NCI-H524 treated with DMSO at 0.1 percent for 48 hours (cell line): ENCODE measurements at places on chromosomes 13 and 19.
A peak's percentile ranks its signal among the peaks of the same experiment; 100 is the strongest.

DNA sequence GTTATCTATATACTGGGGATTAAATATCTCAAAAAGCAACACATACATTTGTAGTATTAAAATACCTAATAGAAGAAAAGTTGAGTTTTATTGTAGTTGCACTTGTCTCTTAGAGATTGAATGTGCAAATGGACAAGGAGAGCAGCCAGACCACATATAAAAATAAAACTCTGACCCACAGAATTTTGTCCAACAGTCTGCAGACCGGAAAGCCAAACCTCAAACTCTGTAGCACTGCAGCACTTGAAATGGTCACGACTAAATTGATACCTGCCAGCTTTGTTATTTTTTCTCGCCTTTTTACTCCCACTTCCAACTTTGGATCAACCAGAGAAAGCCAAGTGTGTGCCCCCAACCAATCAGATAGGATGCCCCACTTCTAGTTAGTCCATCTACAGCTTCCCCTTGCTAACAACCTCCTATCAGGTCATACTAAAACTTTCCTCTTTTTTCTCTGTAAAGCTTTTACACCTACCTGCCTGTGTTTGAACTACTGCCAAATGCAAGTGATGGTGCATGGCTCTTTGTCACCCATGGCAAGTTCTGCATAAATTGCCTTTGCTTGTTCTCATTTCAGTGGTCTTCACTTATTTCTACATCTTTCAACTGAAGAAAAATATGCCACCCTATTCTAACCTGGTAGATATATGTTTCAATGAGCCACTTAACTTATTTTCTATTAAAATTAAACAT lies 1250.7 kb upstream of the SPRY2 start:
- DNase-seq, result no peak

- no peak for DNase-seq
Observed at GRCh38 chr19:48540110-48540509, 11.9 kb upstream of the SULT2B1 start.

GRCh38 chr13:114062754-114063153 lies 69.7 kb downstream of the RASA3 start:
- no peak for DNase-seq

DNA sequence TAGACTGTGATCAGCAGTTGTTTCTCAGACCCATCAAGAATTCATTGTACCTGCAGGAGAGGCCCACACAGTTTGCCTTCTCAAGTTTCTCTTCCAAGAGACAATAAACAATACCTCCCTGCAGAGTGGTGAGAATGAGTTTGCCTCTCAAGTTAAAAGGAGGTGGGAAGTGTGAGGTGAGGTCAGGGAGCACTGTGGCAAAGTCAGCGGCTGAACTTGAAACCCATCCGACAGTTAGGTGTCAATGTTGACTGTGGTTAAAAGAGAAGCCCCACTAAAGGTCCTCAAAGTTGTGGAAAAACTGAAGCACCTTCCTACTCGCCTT lies 72.9 kb upstream of the TSC22D1 start:
- no peak for DNase-seq

DNA sequence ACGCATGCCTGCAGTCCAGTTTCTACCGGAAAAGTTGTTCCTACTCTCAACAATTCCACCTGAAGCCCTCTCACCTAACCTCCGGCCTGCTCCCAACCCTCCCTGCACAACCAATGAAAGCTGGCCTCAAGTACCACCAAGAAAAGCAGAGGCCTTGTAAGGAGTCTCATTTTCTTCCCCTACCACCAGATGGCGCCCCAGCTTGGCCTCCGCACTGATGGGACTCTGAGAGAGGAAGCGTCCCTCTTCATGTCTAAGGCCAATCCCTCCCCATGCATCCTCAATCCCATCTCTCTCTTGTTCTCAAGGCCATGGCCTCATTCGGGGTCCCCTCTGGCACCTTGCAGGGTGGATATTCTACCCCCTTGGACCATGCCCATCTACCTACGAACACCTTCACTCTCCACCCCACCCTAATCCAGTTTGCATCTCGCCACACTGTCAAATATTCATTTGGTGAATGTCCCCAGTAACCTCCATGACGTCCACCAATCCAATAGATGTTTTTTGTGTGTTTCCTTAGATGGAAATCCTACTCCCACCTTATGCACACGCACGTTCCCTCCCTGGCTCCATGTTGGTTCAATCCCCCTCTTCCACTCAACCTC lies 412.8 kb downstream of the ZNF536 start:
- no peak for DNase-seq

DNA sequence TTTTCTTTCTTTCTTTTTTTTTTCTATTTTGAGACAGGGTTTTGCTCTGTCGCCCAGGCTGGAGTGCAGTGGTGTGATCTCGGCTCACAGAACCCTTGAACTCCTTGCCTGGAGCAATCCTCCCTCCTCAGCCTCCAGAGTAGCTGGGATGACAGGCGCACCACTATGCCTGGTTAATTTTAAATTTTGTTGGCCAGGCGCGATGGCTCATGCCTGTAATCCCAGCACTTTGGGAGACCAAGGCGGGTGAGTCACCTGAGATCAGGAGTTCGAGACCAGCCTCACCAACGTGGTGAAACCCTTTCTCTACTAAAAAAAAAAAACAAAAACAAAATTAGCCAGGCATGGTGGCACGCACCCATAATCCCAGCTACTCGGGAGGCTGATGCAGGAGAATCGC lies 8.7 kb upstream of the SBNO2 start:
- DNase-seq, result no peak

DNA sequence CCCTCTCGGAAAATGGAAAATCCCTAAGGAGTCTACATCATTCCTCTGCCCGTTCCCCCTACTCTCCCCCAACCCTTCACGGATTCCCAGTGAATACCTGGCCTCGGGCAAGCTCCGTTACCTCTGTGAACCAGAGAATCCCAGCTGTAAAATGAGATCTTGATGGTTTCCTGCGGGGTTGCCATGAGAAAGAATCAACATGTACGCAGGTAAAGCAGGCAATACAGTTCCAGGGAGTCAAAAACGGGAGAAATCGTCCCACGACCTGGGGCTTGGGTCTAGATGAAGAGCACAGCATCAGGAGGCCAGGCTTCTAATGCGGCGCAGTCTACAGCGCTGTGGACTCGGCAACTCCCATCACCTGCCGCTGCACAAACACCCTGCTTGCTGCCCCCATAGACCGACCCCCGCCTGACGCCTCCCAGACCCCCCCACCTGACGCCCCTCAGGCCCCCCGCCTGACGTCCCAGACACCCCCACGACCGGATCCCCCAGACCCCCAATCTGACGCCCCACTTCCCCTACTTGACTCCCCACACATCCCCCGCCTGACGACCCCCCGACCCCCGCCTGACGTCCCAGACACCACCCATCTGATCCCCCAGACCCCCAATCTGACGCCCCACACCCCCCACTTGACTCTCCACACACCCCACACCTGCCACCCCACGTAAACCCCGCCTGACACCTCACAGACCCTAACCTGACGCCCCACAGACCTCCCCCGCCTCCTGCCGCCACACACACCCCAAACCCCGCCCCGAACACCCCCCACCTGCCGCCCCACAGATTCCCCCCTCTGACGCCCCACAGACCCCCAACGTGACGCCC lies 680 bp downstream of the LIG4 start:
- no peak for DNase-seq

DNA sequence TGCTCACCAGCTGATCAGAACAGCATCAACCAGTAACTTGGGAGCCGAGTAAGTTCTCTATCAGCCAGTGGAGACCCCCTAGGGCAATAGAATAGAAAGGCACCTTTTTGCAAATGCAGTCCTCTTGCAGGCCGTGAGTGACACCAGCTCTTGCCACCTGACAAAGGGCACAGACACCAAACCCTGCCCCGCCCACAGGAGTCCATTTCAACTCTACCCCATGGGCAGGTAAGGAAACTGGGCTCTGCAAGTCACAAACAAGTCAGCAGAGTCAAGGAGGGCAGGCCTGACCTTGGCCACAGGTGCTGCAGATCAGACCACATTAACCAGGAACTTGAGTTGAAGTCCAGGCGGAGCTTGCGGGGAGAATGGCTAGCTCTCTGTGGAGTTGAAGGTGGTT lies 77.4 kb upstream of the SPATA13 start:
- no peak for DNase-seq

DNA sequence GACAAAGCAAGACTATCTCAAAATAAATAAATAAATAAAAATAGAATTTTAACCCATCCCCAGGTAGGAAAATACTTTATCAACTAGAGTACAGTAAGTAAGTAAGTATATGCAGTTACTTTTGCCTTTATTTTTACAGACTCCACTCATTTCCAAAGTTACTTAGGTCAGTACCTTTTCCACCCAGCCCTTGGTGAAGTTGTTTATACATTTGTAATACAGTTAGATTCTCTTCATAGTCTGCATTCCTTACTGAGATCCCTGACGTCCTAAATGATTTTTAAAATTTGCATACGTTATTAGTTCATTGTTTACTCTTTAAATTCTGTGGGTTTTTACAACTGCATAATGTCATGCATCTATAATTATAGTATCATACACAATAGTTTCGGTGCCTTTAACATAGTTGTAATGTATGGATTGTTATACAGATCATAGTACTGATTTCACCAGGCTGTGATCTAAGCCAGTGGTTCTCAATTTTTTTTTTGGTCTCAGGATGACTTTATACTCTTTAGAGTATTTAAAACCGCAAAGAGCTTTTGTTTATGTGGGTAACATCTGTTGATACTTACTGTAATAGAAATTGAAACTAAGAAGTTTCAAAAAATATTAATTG lies 10.4 kb downstream of the SETDB2 start:
- DNase-seq, result no peak

DNA sequence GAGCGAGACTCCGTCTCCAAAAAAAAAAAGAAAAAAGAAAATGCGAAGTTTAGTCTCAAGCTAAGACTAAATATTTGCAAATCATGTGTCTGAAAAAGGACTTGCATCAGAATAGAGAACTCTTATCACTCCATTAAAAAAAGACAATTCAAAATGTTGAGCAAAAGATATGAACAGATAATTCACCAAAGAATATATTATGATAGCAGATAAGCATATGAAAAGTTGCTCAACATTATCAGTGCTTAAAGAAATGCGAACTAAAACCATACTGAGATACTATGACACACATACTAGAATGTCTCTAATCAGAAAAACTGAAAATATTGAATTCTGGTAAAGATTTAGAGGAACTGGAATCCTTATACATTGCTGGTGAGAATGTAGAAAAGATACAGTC lies 38.7 kb upstream of the SACS start:
- no peak for DNase-seq

DNA sequence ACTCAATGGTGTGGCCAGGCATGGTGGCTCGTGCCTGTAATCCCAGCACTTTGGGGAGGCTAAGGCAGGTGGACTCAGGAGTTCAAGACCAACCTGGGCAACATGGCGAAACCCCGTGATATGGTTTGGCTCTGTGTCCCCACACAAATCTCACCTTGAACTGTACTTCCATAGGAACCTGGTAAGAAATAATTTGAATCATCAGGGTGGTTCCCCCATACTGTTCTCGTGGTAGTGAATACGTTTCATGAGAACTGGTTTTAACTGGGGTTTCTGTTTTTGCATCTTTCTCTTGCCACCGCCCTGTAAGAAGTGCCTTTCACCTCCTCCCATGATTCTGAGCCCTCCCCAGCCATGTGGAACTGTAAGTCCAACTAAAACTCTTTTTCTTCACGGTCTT lies 49.6 kb downstream of the USP12 start:
- DNase-seq, result no peak

- DNase-seq, result no peak
Observed at GRCh38 chr13:40509876-40510275, 156.6 kb downstream of the FOXO1 start.

- DNase-seq, result peak; percentile 6
Observed at GRCh38 chr13:107681600-107681999, 533.7 kb downstream of the LIG4 start.

- no peak for DNase-seq
Observed at GRCh38 chr19:10000171-10000826, 10.0 kb downstream of the COL5A3 start.

- DNase-seq, result no peak
Observed at GRCh38 chr19:17772172-17772571, 20.9 kb downstream of the FCHO1 start.

DNA sequence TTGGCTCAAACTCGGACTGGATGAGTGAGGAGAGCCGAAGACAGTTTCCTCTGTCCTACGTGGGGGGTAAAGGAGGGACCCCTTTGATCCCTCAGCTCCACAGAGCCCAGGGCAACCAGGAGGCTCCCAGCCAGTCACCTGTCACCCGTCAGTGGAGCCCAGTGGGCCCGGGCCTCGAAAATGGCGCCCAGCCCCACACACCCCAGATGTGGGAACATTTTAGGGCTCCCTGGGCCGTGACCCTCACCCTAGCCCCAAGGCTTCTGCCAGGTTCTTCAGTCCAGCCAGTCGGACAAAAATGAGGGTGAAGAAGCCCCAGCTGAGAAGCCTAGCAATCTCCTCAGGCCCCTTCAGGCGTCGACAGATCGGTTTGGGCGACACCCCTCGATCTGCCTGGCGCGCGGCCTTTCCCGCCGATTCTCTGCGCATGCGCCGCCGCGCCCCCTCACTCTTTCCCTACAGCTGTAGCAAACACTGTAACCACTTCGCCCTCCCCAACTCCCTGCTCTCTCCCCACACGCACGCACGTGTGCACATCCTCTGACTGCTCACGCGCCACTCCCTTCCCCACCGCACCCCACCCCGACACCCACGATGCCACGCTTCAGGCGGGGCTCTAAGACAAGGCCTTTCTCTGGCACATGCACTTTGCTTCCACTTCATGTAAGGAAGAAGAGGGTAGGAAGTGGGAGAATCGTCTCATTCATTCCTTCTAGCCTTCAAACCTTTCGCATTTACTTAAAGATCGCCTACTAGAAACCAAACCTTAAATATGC lies at the start of gene SLC6A16:
Gene SLC6A16, minus strand, starts transcription at position 391 of the 776 bp plus-strand sequence. CDS start 13,844 bp downstream, outside the sequence.
- DNase-seq, result no peak

GRCh38 chr13:41746259-41746658 lies 214.7 kb downstream of the VWA8 start:
- DNase-seq, result no peak

DNA sequence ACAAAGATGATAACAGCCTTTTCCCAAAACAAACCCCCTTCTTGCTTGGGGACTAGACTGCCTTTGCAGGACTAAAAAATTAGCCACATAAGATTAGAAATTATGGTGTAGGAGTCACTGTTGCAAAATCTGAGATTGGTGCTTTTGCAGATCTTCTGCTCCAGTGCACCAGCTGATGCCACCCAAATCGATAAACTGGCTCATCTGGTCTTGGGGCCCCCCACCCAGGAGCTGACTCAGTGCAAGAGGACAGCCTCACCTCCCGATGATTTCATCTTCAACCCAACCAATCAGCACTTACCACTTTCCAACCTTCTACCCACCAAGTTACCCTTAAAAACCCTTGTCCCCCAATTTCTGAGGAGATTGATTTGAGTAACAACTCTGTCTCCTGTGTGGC lies 47.1 kb upstream of the PEPD start:
- DNase-seq, result no peak

GRCh38 chr19:51489113-51489512 lies 10.8 kb downstream of the CEACAM18 start:
- no peak for DNase-seq

DNA sequence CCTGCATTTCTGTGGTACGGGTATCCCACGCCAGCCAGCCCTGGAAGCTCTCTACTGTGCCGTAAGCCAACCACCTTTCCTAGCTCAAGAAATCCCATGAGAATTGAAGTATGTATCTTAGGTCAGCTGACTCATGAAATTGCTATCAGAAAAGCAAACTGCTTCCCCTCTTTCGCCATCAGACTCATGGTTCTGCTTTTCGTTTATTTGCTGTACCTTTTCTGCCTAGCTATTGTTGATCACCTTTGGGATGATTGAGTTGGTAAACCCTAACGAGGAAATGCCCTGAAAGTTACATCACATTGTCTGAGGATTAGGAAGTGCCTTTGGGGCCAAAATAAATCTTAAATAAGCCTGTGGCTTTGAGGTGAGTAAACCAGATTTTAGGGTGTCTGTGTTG lies at the start of gene ADGRE3:
Gene ADGRE3, minus strand, starts transcription at position 81 of the 400 bp plus-strand sequence. Its CDS starts 74 bp downstream, at position 7.
- DNase-seq, result no peak
